ENCODE measurements at places on chromosomes 1 and 21. TPM values are rescaled to one million over a fixed set of nuclear protein-coding genes. Genes with fewer than 3 reads are reported as not detected.

TMPRSS15 gene
- not detected for total RNA-seq

IPP gene
- total RNA-seq: 10.2 TPM

ARHGAP30 gene
- total RNA-seq: 158 TPM

DPT gene
- total RNA-seq: not detected

CRYBG2 gene
- total RNA-seq: 0.27 TPM

TPTE gene
- total RNA-seq: not detected

AP4B1 gene
- 48.5 TPM for total RNA-seq

MMP23B gene
- 0.32 TPM for total RNA-seq

DNA sequence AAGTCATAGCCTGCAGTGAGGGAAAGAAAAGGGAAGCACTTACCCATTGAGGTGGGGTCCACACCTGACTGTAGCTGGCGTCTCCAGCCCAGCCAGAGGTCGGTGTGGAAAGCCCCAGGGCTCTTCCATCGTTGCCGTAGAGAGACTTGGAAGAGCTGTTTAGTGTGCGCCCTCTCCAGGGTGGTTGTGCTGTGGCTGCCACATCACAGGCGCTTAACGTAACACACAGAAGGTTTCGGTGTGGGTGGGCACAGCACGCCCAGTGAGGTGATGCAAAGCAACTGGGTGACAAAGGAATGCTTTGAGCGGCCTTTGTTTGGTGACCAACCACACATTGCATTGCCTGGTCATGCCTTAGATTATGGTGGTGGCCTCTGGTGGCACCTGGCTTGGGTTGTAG is 36.8 kb upstream of the KIF1B start:
- H3K4me1 ChIP-seq: peaks cover 4% of the 10 kb centered on the region
- H3K36me3 ChIP-seq: peaks cover 70% of the 10 kb centered on the region
- DNase-seq: no peak
- H3K27ac ChIP-seq: peak overlapping the region; percentile 24

DNA sequence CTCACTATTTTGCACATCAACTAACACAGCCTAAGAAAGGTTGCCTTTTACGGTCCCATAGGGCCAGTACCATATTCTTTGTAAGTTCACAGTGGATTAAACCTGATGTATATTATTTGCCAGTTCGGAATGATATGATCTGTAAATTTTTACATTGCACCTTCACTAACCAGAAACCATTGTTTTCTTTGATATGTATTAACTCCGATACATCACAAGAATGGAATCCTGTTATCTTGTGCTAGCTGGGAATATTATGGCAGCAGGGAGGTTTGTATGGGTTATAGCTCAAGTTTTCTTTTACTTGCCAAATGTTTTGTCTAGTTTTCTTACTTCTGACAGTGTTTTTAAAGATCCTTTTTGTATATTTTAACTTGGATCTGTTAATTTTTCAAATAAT is 51.4 kb upstream of the S1PR1 start:
- no peaks in the 10 kb centered on the region for H3K36me3 ChIP-seq
- peaks cover 5% of the 10 kb centered on the region for H3K4me1 ChIP-seq
- H3K4me3 ChIP-seq: no peak overlapping the region
- no peak overlapping the region for H3K27ac ChIP-seq

- H3K4me3 ChIP-seq: no peak overlapping the region
- DNase-seq: no peak
- peaks cover 21% of the 10 kb centered on the region for H3K27me3 ChIP-seq
- no peak overlapping the region for H3K27ac ChIP-seq
These were observed 6.6 kb downstream of the HEYL start for GRCh38 chr1:39632682-39633417.

- H3K27ac ChIP-seq: no peak overlapping the region
- no peaks in the 10 kb centered on the region for H3K36me3 ChIP-seq
- DNase-seq: no peak
- H3K4me1 ChIP-seq: peaks cover 4% of the 10 kb centered on the region
- H3K27me3 ChIP-seq: peaks cover 25% of the 10 kb centered on the region
These were observed 4.8 kb downstream of the TTLL7 start for GRCh38 chr1:83994111-83994510.

DNA sequence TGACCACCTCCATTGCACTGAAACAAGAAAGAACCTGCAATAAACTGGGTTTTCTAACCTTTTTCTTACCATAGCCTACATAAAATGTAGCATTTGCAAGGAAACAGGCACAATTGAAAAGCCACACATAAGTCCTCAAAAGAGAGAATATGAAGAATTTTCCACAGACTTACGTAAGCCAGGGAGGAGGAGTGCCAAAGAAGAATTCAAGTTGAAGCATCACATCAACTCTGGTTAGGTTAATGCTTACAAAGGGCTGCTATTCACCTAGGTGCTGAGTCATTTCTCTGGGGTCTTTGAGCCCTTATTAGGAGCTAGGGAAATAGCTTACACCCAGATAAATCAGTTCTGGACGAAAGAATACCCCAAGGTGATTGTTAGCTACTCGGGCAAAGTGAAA is 9.6 kb downstream of the OSCP1 start:
- H3K36me3 ChIP-seq: no peaks in the 10 kb centered on the region
- DNase-seq: no peak
- H3K27me3 ChIP-seq: no peaks in the 10 kb centered on the region
- H3K4me3 ChIP-seq: no peak overlapping the region

- no peaks in the 10 kb centered on the region for H3K36me3 ChIP-seq
- peak overlapping the region; percentile 66 for H3K4me3 ChIP-seq
- peaks cover 6% of the 10 kb centered on the region for H3K27me3 ChIP-seq
- DNase-seq: no peak
- peaks cover 48% of the 10 kb centered on the region for H3K4me1 ChIP-seq
These were observed 7.2 kb upstream of the SEMA4A start for GRCh38 chr1:156146020-156146768.

DNA sequence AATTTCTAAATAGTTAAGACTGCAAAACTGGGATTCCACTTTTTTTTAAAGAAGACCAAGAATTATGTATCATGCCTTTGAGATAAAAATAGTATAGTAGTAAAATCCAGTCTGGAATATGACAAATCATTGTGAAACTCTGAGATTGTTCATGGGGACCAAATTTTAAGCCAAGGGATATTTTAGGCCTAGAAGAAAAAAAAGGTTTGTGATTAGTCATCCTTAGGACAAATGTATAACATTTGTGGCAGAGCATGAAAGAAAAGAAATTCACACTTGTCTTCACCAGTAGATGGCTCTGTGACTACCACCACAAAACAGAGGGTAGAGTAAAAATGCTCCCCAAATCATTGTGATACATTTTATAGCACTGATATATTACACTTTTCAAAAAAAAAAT is 226.1 kb downstream of the KCTD3 start:
- no peak for DNase-seq
- no peaks in the 10 kb centered on the region for H3K4me1 ChIP-seq
- no peaks in the 10 kb centered on the region for H3K27me3 ChIP-seq
- H3K36me3 ChIP-seq: no peaks in the 10 kb centered on the region
- no peak overlapping the region for H3K4me3 ChIP-seq

DNA sequence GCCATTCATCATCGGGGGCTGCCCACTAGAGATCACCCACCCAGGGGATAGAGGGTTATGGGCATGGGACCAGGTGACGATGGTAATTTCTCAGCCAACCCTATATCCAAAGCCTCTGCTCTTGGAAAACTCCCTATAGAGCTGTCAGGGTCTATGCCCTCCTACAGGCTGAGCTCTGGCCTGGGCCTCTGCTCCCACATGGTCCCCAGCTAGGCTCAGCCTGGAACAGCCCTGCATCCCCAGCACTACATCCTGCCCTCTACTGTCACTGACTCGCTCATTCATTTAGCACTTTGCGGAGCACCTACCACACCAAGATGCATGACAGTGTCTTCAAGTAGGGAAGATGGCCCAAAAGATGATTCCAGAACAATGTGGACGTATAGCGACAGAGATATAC is 45.0 kb upstream of the EPS8L3 start:
- peaks cover 2% of the 10 kb centered on the region for H3K27me3 ChIP-seq
- DNase-seq: no peak
- H3K4me3 ChIP-seq: no peak overlapping the region
- H3K36me3 ChIP-seq: no peaks in the 10 kb centered on the region
- H3K4me1 ChIP-seq: peaks cover 30% of the 10 kb centered on the region

- H3K4me1 ChIP-seq: no peaks in the 10 kb centered on the region
- H3K27ac ChIP-seq: no peak overlapping the region
- no peak overlapping the region for H3K4me3 ChIP-seq
- no peak for DNase-seq
These were observed 43.1 kb upstream of the BCL10 start for GRCh38 chr1:85319491-85319890.

DNA sequence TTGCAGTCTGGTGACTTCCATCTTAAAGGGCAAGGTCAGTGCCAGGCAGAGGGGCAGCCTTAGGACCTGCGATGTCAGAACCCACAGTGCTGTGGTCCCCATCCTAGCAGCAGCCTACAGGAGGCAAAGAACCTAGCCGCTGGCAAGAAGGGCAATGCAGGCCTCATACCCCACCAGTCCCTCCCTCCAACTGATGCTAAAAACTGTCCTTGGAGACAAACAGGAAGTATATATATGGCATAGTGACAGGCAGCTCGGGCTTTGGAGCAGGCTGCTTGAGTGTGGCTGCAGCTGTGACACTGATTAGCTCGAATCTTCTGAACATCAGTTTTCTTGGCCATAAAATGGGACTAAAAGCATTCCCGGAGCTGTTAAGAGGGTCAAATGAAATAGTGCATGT is 156.0 kb upstream of the VAMP3 start:
- no peaks in the 10 kb centered on the region for H3K4me1 ChIP-seq
- H3K27ac ChIP-seq: no peak overlapping the region
- H3K27me3 ChIP-seq: peaks cover 7% of the 10 kb centered on the region
- DNase-seq: no peak

DNA sequence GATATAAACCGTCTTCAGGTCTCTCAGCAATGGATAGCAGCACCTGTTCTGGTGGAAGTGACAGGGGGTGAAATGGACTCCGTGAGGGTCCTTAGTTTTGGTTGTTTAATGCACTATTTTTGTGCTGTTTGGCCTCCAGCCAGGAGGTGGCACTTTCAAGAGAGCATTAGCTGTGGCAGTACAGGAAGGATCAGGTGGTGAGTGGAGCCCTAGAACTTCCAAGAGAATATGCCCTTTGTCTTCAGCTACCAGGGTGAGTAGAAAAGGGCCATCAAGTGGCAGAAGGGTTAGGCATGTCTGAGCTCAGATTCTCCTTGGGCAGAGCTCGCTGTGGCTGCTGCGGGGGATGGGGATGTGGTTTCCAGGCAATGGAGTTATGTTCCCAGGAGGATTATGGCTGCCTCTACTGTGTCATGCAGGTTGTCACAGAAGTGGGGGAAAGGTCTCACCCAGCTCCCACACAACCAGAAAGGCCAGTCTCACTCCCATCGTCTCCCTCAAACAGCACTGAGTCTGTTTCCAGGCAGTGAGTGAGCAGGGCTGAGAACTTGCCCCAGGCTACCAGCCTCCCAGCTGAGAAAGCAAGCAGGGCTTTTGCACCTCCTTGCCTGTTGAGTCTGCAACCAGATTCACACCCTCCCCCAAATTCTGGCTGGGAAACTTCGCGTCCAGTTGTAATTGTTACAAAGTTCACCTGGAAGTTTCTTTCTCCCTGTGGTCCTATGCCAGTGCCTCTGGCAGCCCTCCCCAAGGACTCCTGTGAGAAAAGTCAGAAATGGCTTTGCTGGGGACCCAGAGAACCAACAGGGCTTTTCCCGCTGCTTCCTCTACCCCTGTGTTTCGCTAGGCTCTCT is 39.1 kb upstream of the TTLL7 start:
- peaks cover 16% of the 10 kb centered on the region for H3K27me3 ChIP-seq
- H3K27ac ChIP-seq: no peak overlapping the region
- no peaks in the 10 kb centered on the region for H3K4me1 ChIP-seq
- no peak for DNase-seq
- no peaks in the 10 kb centered on the region for H3K36me3 ChIP-seq

Data from activated B cell treated with CpG ODN at 0.5 μM for 24 hours (primary cell).